ENCODE measurements at places on chromosomes 11 and 22.

GRCh38 chr11:23711981-23712380 is 784.9 kb upstream of the LUZP2 start:
- no peak for DNase-seq

- DNase-seq: no peak
These were observed 346.6 kb upstream of the NCAM1 start for GRCh38 chr11:112614605-112615004.

GRCh38 chr11:131033151-131033651 is 116.9 kb upstream of the SNX19 start:
- no peak for DNase-seq

- no peak for DNase-seq
These were observed 379.1 kb downstream of the BRD1 start for GRCh38 chr22:49448526-49448925.

- no peak for DNase-seq
These were observed 593.5 kb downstream of the TBC1D22A start for GRCh38 chr22:47355776-47356510.

DNA sequence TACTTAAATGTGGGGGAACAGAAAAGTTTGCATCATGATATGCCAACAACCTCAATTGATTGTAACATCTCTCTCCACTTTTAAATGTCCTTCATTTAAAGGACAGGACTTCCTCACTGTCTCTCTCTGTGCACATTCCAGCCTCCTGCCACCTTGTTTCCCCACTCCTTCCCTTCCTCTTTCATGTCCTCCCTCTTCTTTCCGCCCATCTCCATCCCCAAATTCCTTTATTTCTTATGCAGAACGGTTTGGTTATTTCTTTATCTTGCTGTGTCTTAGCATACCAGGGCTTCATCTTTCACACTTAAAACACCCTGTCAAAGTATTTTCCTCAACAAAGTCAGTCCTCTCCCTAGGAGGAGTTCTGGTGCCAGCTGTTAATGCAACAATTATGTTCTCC is 293.8 kb downstream of the NXPE2 start:
- DNase-seq: no peak

Measured in stimulated activated naive CD8-positive, alpha-beta T cell treated with anti-CD3 and anti-CD28 coated beads, Interleukin-15, Interleukin-2, amounts not matched to agents 100 U/mL and 50 U/mL, for 24 hours (primary cell).